Central memory CD8-positive, alpha-beta T cell (primary cell): ENCODE measurements at places on chromosomes 5 and 9.

DNA sequence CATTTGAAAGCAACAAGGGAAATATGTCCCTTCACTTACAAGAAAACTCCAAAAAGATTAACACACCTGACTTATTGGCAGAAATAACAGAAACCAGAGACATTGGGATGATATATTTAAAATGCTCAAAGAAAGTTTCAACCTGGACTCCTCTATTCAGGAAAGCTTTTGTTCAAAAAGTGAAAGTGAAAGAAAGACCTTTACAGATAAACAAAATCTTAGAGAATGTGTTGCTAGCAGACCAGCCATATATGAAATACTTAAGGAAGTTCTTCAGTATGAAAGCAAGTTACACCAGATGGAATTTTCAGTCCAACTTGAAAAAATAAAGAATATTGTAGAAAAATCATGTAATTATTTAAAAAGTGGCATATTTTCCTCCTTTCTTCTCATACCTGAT, 1075.1 kb downstream of the NR2F1-AS1 start:
- DNase-seq = no peak

DNA sequence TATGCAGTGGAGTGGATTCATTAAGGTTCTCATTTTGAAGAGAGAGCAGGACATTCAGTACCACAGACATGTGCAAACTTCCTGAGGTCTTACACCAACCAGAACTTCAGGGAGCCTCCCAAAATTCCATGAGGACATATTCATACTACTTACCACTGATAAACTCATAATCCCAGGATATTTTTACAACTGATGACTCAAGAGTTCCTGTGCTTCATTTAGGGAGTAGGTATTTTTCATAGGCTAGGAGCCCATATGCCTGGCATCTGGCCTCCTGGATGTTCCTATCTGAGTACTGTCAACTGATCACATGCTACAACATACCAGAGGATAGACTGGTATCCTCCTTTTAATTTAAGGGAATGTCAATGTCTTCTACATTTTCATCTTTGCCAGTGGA, 578.0 kb downstream of the EFNA5 start:
- no peak for DNase-seq

- DNase-seq = no peak
These were observed 25.3 kb downstream of the UBAP1 start for GRCh38 chr9:34203992-34204635.

DNA sequence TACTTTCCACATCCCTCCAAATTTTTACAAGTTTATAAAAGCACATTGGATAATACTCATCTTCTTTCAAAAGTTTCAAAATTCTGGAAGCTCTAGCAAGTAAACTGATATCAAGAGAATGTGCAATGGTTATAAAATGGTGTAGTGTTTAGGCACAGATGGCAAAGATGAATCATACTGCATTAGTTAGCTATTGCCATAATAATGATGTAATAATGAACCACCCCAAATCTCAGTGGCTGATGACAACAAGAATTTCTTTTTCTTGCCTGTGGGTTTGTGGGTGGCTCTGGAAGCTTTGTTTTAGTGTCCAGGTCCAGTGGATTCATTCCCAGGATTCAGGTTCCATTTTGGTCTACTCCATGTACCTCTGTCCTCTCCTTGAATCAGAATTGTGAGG, 319.0 kb downstream of the BRINP1 start:
- DNase-seq = no peak

DNA sequence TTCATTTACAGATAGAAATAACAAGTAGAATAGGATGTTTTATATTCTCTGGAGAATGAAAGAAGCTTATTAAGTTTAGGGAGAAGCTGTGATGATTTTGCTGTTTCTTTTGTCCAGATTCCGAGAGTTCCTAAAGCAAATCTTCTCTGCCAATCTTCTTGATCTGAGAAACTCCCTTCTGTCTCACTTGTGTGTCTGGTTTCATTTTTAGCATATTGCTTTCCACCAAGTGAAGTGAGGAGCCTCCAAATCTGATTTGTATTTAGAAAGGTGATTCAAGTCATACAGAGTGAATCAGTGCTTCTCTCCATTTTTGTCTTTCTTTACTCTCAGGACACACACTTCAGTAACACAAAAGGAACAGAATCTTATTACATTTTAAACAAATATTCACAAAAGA, 48.4 kb downstream of the STX17 start:
- no peak for DNase-seq

DNA sequence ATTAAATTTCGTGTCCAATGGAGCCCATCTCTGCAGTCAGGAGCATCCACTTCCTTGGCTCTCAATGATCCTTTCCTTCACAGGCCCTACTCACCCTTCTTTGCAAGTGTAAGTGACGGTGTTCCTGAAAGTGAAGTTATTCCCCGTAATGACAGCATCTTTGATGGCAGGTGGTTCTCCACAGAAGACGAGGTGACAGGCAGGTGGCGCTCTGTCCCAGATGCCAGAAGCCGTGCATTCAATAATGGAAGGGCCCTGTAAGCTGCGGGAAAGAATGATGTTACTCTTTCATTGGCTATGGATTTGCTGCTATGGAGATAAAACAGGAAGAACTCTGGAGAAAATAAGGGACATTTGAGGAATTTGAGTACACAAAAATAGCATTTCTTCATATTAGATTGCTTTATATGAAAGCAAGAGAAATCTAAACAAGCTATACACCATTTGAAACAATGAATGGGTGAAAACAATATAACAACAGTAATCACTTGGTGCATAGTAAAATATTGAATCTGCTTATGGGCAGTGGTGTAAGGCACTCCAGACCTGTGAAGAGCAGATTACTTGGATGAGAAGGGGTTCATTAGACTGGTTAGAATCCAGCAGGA, 89.9 kb upstream of the TXNDC8 start:
- no peak for DNase-seq

- no peak for DNase-seq
These were observed 26.1 kb downstream of the POU5F2 start for GRCh38 chr5:93715327-93715726.

DNA sequence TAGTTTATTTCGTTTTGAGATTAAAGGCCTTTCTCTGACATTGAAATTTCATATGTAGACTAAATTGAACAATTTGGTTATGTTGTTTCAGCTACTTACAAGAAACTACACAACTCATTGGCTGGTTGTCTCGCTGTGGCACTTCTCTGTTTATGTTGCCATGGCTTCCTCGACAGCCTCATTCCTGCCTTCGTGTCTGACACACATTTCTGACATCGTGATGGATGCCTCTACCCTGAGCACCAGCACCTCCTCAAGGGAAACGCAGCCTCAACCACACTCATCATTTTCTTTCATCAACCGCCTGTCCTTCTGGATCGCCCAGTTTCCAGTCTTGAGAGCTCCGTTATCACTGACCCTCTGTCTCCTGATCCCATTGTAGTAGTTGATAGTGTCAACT, 562.8 kb downstream of the PDE4D start:
- no peak for DNase-seq

GRCh38 chr5:61089351-61089750, 72.9 kb downstream of the SMIM15 start:
- no peak for DNase-seq

DNA sequence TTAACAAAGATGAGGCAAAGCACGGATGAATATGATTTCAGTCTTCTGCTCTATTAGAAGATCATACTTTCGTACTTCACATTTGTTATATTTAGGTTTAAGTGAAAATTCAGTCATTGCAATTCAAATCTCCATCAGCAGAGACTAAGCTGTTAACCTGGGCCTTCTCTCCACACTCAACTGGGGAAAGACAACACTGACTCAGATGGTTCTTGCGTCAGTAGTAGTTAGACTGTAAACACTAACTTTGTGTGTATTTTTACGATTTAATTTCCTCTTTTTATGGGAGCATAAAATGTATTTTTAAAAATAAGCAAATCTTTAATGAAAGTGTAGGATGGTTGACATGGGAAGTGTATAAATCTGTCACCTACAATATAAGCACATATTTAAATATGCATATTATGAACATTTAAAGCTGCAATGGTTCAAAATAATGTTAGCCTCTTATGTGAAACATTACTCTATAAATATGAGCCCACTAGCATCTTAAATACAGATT, 42.7 kb upstream of the ZNF608 start:
- DNase-seq = no peak

DNA sequence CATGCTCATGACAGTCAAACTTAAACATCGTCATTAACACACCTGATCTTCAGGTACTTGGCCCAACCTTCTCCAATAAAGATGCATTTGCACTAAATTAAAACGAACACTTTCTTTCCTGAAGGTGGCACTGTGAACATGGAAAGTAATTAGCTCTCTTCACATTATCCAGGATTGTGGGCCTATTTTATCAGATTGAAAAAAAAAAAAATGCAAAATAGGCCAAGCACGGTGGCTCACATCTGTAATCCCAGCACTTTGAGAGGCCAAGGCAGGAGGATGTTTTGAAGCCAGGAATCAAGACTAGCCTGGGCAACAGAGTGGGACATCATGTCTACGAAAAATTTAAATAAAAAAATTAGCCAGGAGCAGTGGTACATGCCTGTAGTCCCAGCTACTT, 14.4 kb upstream of the CDC20B start:
- DNase-seq = no peak

DNA sequence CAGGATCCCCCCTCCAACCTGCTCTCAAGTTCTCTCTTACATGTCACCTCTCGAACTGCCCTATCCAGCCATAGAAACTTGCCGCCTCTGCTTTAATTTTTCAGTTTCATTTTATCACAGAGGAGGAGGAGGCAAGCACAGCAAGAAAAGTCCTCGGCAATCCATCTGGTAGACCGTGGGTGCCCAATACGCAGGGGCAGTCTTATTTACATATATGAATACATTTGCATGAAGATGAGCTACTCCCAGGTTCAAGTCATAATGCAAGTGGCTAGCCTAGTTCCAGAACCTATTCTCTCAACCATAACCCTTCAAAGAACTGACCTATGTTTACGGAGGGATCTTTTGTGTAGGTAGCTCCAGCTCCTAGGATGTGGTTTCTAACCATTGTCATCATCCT, 223.2 kb upstream of the PANK3 start:
- no peak for DNase-seq

- DNase-seq = no peak
These were observed 67.7 kb upstream of the LRRTM2 start for GRCh38 chr5:138942861-138943260.

DNA sequence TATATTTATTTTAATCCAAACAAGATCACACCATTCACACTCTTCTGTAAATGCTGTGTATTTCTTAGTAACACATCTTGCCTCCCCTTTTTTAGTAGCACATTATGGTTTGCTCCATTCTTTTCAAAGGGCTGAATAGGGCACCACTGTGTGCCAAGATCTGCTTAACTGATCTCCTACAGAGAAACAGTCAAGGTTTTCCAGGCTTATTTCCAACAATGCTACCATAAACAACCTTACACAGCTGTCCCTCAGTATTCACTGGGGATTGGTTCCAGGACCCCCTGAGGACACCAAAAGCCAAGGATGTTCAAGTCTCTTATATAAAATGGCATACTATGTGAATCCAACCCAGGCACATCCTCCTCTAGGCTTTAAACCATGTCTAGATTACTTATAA, 16.5 kb downstream of the GOLM1 start:
- no peak for DNase-seq

DNA sequence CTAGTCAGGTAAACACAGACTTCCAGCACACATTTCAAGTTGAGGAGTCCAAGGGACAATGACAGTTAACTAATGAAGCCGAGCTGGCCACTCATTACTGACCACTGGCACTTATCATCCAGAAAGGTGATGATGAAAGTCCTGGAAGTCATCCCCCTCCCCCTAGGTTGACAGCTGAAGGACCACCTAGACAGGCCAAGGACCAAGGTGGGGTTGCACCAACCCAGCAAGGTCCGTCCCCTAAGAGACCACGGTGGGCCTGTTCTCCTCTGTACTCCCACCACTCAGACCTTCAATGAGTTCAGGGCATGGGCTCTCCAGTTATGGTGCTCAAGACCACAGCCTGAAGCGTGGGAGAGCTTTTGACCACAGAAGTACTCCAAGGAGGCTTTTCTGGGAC, 13.2 kb downstream of the P4HA2 start:
- no peak for DNase-seq

DNA sequence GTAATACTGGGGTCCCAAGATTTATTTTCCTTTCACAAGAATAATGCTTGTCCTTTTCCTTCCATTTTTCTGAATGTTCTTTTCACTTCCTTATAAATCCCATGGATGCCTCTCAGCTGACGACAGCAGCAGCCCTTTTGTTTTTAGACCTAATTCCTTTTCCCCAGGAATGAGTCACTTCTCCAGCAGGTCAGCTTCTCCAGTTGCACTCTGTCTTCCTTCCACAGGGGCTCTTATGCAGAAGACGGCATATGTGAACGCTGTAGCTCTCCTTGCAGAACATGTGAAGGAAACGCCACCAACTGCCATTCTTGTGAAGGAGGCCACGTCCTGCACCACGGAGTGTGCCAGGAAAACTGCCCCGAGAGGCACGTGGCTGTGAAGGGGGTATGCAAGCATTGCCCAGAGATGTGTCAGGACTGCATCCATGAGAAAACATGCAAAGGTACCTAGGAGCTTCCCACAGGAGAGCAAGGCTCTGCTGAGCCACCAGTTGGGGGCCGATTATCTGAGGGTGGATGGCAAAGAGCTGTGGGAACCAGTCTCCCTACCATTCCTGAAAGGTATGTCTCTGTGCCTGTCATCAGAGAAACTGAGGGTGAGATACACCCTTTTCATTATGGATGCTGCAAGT, 72.9 kb downstream of the RFK start:
- DNase-seq = no peak

GRCh38 chr5:134383980-134384697, 12.8 kb downstream of the UBE2B start:
- DNase-seq = no peak

DNA sequence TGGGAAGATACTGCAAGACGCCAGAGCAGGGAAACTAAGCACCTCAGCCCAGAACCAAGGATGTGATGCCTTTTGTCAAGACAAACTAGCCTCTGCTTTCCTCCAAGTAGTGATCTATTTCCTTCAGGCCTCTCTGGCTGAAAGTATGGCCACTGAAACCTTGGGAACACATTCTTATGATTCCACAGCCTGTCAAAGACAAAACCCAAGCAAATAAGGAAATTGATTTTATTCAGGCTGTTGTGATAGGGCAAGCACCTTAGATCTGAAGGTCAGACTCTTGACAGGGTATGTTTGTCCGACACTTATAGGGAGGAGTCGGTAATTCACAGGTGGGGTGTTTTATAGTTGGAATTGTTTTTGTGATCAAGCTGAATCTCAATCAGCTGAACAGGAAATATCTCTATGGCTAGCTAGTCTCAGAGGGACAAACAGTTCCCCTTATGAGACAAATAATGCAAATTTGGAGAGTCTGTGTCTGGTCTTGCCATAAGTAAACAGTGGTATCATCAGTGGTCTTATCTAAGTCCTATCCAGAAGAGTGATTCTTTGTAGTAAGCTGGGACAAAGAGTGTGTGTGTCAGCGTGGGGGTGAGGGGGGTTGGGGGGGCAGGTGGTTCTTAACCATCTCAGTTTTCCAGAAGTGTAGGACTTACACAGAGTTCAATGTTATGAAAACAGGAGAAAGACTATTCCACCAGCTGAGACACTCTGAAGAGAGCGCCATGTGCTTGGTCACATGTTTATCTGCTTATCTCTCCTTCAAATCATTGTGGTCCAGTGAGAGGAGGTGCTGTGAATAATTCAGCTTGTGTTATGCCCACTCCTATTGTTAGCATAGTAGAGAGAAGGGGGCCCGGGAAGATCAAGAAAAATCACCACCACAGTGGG, 6.7 kb upstream of the ZCCHC10 start:
- DNase-seq = no peak

- no peak for DNase-seq
These were observed 82.4 kb upstream of the TNFAIP8 start for GRCh38 chr5:119273391-119273839.
